ENCODE measurements at places on chromosomes 6 and 20.

DNA sequence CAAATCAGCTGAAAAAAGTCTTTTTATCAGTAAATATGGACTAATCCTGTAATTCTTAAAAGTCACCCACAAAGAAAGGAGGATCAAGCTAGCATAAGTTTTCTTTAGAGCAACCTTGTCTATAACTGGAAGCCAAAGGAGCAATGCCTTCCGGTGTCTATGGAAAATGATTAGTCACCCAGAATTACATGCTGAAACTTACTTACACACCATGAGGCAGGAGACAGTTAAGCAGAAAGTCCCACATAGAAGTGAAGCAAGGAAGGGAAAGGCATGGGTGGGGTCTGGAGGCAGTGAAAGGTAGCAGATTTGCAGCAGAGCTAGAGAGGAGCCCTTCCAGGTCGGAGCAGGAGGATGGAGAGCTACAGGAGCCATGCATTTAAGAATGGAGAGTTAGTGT is 153.7 kb upstream of the RIPOR2 start:
- DNase-seq = no peak

GRCh38 chr20:49948809-49949507 is 12.8 kb downstream of the RNF114 start:
- no peak for DNase-seq

GRCh38 chr6:138570725-138571029 is 71.4 kb upstream of the NHSL1 start:
- DNase-seq = no peak

DNA sequence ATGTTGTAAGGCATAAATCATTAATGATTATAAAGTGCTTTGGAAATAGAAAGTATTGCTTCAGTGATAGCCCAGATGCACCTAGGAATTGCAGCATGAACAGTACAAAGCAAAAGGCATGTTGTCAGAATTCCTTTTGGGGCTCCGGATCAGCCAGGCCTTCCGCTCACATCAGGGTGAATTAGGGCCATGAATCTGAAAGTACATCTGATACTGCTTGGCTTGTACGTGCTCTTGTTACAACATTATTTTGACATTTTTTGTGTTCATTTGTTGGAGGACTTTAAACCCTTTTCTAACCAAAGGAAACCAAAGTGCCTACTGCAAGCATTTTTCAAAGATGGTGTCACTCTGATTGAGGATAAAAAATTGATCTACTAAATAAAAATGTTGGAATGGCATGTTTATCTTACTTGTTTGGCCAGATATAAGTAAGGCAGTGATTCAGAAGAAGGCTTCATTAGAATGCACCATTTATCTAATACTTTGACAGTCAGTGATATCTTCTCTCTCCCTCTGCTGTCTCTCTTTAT is 1005.6 kb upstream of the FLRT3 start:
- DNase-seq = no peak

DNA sequence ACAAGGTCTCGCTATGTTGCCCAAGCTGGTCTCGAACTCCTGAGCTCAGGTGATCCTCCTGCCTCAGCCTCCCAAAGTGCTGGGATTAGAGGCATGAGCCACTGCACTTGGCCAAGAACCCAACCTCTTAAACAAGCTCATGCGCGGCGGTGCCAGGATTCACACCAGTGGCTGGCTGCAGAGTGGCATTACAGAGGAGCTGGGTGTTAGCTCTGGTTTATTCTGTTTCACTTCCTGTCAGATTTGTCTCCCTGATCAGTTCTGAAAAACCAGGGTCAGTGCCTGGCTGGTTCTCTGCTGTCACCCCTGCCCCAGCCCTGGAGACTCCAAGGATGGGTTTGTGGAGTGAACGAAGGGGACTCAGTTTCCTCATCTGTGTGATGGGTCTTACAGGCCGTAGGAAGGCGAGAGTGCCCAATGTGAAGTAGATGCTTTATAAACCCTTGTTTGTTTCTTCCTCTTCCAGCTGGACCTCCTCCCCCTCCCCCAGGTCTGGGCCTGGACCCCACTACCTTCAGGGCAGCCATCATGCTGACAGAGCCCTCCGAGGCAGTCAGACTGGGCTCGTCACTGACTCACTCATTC is 63.4 kb downstream of the UBE2V1 start:
- no peak for DNase-seq

- no peak for DNase-seq
Measured at GRCh38 chr6:53543359-53544216, 1.3 kb downstream of the GCLC start.

GRCh38 chr6:112441607-112442006 is 94.5 kb downstream of the RFPL4B start:
- no peak for DNase-seq

DNA sequence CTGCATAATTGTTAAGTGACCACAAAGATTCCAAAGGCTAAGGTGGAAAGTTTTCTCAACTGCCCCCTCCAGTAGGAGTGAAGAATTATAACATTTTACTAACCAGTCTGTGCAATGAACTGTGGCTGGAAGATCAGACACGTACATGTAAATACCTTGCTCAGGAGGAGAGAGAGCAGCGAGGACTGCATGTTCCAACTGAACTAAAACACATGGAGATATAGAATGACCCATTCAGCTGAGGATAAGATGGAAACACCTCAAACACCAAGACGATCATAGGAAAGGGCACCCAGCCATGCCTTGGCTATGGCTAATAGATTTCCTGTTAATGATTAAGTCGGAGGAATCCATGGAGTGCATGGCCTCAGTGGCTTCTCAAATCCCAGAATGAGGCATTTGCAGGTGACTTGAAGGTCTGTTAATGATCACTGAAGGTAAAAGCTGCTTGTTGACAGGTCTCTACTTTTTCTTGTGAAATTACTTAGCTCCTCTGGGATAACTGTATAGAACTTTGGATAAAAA is 875.6 kb downstream of the TFAP2A start:
- DNase-seq = no peak

DNA sequence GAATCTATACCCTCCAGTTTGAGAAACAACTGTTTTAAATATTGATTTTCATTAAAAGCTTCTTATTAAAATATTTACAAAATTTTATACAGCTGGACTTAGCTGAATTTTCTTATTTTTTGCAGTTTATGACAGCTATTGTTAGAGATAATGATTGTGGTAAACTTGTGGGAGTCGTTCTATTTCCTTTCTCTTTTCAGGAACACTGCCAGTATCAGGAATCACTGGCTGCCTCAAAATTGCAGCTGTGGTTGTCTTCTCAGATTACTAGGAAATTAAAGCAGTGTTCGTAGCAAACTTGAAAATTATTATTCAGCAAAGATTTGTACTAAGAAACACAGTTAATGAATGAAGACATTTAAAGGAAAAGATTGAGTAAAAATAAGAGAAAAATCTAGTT is 311.0 kb downstream of the CENPW start:
- DNase-seq = no peak

DNA sequence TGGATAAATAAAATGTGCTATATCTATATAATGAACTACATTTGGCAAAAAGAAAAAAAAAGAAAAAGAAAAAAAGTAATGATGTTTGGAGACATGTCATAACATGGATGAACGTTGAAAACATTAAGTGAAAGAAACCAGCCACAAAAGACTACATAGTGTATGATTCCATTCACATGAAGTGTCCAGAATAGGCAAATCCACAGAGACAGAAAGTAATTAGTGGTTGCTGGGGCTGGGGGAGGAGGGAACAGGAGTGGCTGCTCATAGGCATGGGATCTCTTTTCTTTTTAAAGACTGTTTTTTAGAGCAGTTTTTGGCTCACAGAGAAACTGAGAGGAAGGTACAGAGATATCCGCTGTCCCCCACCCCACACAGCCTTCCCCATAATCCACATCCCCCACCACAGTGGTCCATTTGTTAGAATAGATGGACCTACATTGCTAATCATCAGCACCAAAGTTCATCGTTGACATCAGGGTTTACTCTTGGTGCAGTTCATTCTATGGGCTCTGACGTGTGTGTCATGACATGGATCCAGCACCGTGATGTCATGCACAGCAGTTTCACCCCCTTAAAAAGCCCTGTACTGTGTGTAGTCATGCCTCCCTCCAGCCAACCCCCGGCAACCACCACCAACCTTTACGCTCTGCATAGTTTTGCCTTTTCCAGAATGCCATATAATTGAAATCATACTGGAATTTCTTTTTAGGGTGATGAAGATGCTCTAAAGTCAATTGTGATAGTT is 240.9 kb upstream of the RREB1 start:
- DNase-seq = no peak

GRCh38 chr6:134373282-134373922 is 55.5 kb upstream of the SGK1 start:
- no peak for DNase-seq

- no peak for DNase-seq
Measured at GRCh38 chr6:143772116-143773086, 70.7 kb upstream of the LTV1 start.

- peak; percentile 4 for DNase-seq
Measured at GRCh38 chr20:50510706-50511542, 741 bp downstream of the PTPN1 start.
